ENCODE measurements at places on chromosomes 7 and 10.

DNA sequence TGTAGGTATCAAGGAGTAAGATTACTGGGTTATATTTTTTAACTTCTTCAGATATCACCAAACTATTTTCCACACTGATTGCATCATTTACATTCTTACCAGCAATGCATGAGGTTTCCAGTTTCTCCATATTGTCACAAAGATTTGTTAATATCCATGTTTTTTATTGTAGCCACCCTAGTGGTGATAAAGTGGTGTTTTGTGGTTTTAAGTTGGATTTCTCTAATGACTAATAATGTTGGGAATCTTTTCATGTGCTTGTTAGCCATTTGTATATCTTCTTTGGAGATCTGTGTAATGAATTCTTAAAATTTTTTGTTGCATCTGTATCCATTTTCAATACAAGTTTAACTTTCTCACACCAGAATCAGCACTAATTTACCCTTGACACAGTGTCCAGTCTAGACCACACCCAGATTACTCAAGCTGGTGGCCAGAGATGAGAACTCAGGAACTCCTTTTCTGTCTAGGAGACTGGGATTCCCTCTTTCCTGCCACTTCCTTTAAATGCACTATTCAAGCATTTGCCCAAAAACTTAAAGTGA, 67.0 kb upstream of the PLXDC2 start:
- no peak for DNase-seq

DNA sequence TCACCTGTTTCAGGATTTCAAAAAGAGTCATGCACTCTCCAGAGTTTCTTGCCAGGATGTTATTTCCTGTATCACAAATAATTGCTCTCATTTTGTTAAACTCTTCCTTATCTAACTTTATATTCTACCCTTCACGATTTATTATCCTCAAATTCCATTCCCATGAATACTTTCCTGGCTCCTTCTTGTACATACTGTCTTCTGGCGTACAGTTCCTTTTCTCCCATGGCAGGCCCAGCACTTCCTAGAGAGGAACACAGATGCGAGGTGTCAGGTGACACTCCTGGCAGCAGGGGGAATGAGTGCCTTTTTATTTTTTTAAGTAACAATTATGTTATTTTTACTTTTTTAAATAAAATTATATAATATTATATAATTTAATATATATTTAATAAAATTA, 411.9 kb downstream of the TFEC start:
- DNase-seq, result no peak

GRCh38 chr7:121941830-121942229, 68.9 kb downstream of the PTPRZ1 start:
- DNase-seq, result no peak

DNA sequence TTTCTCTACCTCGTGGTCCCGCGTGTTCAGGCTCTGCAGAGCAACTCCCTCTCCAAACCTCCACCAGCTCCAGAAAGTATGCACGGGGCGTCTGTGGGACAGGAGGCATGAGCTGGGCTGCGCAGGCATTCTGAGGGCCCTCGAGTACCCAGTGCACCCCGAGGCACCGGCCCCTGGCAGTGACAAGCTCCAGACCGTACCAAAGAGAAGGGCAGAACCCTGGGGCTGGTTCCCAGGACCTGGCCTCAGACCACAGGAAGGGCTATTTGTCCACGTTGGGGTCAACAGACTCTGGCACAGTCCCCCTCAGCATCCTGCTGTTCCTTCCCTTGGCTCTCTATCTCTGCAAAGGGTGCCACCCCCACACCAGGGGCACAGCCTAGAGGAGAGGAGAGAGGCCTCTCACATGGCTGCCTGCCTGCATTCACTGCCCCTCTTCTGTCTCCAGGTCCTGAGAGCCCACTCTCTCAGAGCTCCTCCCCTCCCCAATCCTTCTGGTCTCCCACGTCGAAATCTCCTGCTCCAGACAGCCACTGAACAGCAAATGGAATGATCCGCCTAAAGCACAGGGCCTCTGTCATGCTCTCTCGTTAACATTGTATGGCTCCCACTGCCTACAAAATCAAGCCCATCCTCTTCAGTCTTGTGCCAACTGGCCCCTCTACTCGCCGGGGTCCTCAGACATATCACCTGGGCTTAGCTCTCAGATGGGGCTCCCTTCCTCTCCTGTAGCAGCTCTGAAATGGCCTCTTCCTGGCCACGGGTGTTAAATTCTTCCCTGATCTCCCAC, 96.3 kb downstream of the OAT start:
- no peak for DNase-seq

DNA sequence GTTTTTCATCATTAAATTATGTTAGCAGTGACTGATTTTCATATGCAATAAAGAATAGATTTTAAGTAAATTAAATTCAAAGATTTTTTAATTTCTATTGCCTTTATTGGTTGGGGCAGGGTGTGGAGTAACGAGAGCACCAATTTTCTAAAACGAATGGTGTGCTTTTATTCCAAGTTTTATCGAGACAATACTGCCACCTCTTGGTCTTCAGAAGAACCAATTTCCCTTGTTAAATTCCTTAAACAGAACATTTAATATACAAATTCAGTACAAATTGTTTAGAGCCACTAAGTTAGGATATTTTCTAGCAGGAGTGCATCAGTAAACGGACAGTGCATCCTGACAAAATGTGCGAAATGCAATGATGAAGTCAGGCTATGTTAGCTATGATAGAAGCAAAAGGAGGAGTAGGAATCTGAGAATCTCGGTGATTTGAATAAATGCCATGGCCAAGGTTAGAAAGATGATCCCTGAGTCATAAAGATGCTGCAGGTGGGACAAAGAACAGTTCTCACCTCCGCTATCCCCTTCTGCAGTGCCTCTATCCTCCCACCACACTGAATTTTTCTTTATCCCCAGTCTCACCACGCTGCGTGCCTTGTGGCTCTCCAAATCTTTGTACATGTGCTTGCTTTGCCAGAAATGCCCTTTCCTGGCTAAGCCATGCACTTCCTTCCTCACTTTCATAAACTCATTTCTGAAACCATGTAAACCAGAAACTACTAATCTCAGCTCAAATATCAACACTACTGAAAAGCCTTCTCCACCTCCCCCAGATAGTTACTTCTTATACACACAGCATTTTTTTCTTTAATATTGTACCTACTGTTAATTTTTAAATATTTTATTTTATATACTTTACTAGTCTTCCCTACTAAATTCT, 31.9 kb upstream of the AGBL3 start:
- DNase-seq, result peak; percentile 4

Measured in keratinocyte (primary cell).